ENCODE measurements at places on chromosomes 11 and 22.

- DNase-seq: no peak
Observed at GRCh38 chr22:27937453-27937852, 18.4 kb upstream of the PITPNB start.

- DNase-seq: no peak
Observed at GRCh38 chr22:30224161-30224857, 22.2 kb downstream of the LIF start.

- no peak for DNase-seq
Observed at GRCh38 chr22:46736705-46737104, 1.3 kb downstream of the CERK start.

GRCh38 chr22:20117633-20118299 is 740 bp upstream of the TRMT2A start:
- DNase-seq: no peak

GRCh38 chr22:50641696-50642607 is 14.0 kb upstream of the ARSA start:
- no peak for DNase-seq

GRCh38 chr11:55811067-55811466 is at the start of gene OR5L1:
OR5L1 (plus strand) TSS chr11:55811367; CDS start chr11:55811467, 100 bp downstream.
- DNase-seq: no peak

DNA sequence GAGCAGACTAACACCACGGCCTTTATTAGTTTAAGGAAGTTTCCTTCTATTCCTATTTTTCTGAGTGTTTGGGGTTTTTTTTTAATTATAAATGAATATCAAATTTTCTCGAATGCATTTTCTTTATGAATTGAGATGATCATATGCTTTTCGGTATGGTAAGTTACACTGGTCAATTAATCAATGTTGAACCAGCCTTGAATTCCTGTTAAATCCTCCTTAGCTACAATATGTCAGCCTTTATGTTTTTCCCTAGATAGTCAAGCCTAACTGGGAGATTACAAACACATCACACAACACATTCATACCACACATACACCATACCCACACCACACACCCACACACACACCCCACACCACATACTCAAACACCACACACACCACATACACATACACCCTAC is 247.6 kb downstream of the BRD1 start:
- no peak for DNase-seq

GRCh38 chr11:1759151-1759850 is 4.4 kb downstream of the CTSD start:
- DNase-seq: no peak

DNA sequence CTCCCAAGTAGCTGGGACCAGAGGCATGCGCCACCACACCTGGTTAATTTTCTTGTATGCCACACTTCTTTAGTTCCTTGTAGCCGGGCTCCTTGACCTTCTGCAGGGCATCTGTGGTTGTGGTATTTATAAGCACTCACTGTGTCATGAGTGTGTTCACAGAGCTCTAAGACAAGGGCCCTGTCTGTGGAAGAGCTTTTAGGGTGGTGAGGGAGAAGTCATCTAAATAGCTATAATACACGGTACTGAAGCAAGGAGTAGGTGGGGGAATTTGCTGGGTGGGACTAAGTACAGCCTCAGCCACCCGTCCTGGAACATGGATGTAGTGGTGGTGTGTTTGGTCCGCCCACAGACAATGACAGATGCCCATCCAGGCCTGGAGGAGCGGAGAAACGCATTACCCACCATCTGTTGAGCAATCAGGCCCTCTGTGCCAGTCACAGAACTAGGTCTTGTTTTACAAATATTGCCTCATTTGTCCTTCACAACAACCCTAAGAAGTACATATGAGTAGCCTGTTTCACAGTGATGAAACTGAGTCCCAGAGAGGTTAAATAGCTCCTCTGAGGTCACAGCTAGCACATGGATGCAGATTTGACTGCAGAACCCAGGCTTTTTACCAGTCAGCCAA is 10.1 kb downstream of the ACO2 start:
- DNase-seq: no peak

GRCh38 chr22:36425977-36426523 is 38.3 kb upstream of the MYH9 start:
- DNase-seq: no peak

GRCh38 chr11:97722065-97722464 is 1298.7 kb upstream of the CNTN5 start:
- DNase-seq: no peak

GRCh38 chr11:86182976-86183584 is 61.5 kb upstream of the EED start:
- DNase-seq: no peak

GRCh38 chr11:107819361-107820014 is 39.1 kb downstream of the SLC35F2 start:
- no peak for DNase-seq

GRCh38 chr22:41380993-41381328 is 781 bp upstream of the TEF start:
- DNase-seq: no peak

DNA sequence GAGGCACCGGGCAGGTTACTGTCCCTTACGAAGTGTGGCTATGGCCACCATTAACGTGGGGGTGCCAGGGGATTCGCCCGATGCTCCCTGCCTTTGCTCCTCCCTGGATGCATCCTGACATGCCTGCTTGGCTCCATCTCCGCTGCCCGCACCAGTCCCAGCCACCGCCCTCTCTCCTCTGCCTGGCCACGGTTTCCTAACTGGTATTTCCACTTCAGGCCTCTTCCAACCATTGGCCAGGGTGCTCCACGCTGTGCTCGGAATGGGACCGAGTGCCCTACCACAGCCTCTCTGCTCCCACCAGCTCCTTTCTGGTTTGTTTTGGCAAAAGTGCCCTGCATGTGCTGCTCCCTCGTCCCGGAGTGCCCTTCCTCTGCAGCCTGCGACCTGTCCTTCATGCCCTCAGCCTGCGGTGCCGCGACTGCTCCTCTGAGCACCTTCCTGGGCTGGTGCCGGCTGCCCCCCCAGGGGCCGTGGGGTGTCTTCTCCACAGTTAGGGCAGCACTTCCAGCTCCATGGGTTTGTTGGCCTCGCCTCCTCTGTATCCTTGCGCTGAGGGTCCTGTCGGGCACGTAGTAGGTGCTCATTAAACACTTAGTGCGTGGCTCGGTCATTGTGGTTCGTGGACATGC is 12.6 kb upstream of the GRAMD4 start:
- no peak for DNase-seq

- no peak for DNase-seq
Observed at GRCh38 chr11:97143463-97143862, 753.6 kb downstream of the JRKL start.

DNA sequence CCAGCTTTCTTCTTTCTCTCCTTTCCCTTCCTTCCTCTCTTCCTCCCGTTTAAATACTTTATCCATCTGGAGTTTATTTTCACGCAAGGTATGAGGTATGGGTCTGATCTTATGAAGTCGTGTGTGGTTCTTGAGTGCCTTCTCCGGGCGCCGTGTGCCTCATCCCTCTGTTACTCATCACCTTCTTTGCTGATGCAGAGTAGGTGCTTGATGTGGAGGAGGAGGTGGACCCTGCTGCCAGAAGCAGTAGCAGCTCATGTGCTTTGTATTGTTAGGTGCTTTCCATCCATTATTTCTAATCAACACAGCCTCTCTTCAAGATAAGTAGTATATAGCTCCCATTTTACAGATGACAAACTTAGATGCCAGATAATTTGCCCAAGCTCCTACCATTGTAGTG is 47.0 kb downstream of the TNRC6B start:
- DNase-seq: no peak

- peak; percentile 83 for DNase-seq
Observed at GRCh38 chr11:16613512-16614381, 124.7 kb upstream of the C11orf58 start.

GRCh38 chr11:92941676-92942571 is 27.5 kb upstream of the MTNR1B start:
- peak; percentile 33 for DNase-seq

- no peak for DNase-seq
Observed at GRCh38 chr11:12273618-12273995, 103.8 kb upstream of the PARVA start.

DNA sequence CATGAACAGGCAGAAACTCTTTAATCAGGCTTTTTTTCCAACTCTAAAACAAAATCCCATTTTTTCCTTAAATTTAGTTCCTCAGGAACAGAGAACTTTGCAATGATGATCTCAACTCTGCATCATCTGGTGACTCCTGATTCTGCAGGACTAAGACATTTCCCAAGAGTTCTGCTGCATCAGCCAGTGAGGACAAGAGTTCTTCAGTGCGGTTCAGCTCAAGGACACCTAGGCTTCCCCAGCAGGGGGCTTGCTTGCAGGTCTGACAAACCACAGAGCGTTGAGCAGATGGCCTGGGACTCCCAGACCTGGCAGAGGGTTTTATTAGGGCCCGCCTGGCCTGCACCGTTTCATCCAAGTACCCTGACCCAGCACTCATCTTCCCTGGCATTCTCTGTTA is 6.4 kb downstream of the CDCA5 start:
- DNase-seq: no peak

All from NCI-H2081 (cell line).